ENCODE measurements at places on chromosomes 6 and 20.

GRCh38 chr20:50017160-50017559, 34.4 kb downstream of the SNAI1 start:
- DNase-seq: no peak

DNA sequence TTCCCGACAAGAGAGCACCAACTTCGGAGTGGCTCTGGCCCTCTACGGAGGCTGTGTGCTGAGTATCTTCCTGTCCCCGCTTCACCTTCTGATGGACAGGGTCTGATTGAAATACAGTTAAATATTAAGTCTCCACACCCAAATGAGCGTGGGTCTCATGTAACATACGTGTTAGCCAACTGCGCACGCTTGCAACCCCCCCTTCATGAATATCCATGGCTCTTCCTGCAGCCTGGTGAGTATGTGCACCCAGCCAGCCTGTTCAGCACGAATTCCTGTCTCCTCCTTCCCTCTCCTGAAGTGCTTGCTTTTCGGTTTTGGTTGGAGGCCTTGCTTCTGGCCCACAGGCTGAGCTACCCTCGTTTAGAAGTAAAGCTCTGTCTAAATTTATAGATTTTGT, 102.9 kb upstream of the FRMD1 start:
- DNase-seq: no peak

DNA sequence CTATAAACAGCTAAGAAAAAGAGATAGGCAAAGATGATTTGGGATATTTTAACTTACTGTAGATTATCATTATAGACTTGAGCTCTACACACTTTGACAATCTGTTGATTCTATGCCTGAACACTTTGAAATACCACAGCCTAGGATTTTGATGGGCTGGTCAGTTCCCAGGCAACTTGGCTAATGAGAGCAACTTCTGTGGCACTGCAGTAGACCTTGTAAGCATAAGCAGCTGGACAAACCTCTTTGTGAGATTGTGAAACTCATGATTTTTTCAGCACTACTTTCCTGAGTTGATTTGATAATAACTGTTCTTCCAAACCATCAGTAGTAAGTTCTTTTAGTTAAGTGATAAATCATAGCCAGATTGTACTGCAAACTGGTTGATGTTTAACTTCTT, 27.1 kb upstream of the ELOVL5 start:
- no peak for DNase-seq

DNA sequence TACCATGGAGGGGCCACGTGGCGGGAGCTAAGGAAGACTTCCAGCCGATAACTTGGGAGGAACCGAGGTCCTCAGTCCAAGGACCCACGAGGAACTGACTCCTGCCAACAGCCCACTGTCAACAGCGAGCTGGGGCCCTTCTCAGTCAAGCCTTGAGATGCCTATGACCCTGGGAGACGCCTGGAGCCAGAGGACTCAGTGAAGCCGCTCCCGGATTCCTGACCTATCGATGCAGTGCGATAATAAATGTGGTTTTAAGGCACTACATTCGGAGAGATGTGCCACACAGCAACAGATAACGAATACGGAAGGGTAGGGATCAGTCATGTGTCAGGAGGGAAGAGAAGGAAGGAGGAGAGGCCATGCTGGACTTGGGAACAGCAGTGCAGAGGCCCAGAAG, 208.5 kb downstream of the NFATC2 start:
- no peak for DNase-seq

- DNase-seq: no peak
Observed at GRCh38 chr20:64116016-64116415, 8.7 kb upstream of the NPBWR2 start.

- DNase-seq: no peak
Observed at GRCh38 chr6:4568138-4568537, 208.1 kb upstream of the CDYL start.

- DNase-seq: no peak
Observed at GRCh38 chr6:75334266-75335040, 49.9 kb upstream of the TMEM30A start.

DNA sequence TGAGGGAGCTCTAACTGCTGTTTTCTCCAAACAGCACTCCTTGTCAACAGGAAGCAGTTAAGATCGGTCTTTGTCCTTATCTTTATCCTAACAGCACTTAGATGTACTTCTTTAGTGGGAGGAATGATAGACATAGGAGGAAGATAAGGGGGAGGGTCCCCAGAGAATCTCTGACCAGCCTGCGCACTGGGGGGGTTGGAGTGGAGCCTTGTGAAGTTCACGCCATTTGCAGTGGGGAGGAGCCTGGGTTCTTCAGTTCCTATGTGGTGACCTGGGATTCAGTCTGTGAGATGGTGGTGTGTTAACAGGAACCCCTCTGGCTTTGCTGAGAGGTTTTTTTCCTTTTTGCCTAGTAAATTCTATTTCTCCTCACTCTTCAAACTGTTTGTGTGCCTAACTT, 18.1 kb upstream of the ASCC3 start:
- no peak for DNase-seq

- DNase-seq: no peak
Observed at GRCh38 chr6:30726506-30727413, 6.6 kb downstream of the TUBB start.

DNA sequence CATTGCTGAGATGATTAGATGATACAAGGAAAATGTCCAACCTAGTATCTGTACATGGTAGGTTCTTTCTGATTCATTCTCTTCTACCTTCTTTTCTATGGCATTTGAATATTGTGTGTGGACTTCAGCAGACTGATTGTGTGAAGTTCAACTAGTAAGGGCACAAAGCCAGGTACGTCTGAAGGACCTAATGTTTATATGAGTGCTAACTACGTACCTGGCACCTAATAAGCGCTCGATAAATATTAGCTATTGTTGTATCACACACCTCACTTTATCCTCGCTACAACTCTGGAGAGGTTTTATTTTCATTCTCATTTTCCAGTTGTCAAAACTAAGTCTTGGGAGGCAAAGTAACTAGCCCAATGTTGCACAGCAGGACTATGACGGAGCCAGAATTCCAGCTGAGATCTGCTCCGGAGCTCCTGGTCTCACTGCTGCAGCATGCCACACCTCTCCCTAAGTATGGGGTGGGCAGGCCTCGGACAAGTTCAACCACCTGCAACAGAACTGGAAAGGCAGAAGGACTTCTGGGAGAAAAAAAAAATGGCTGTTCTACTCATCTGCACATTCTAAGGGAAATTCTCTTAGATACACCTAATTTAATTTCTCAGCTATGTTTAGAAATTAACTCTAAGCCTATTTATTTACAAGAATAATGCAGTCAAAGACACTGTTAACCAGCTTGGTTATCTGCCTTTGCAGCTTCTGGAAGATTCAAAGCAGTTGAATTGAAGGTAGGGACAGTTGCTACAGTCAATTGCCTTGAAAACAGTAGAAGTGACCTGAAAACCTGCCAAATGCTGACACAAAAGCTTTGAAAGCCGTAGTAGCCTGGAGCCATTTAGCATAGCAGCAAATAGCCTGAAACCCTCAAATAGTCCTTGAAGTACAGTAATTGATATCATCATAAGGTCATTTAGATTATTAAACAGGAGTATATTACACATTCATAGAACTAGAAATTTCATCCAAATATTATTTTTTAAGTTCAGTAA, 165.0 kb downstream of the PDE7B start:
- no peak for DNase-seq

DNA sequence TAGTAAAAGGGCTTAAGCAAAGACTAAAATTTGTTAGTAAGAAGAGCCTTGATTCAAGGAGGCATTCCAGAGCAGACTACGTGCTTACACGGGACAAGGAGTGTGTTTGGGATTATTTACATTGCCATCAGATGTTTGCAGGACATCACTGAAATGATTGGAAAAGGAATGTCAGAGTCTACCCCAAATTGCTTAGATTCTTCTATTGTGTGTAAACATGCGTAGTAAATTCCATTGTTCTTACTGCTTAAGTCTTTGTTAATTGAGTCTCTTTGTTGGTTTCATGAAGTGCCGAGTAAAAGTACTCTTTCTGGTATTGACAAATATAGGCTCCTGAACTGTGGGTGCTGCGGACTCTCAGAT, 60.5 kb downstream of the CD83 start:
- DNase-seq: no peak

DNA sequence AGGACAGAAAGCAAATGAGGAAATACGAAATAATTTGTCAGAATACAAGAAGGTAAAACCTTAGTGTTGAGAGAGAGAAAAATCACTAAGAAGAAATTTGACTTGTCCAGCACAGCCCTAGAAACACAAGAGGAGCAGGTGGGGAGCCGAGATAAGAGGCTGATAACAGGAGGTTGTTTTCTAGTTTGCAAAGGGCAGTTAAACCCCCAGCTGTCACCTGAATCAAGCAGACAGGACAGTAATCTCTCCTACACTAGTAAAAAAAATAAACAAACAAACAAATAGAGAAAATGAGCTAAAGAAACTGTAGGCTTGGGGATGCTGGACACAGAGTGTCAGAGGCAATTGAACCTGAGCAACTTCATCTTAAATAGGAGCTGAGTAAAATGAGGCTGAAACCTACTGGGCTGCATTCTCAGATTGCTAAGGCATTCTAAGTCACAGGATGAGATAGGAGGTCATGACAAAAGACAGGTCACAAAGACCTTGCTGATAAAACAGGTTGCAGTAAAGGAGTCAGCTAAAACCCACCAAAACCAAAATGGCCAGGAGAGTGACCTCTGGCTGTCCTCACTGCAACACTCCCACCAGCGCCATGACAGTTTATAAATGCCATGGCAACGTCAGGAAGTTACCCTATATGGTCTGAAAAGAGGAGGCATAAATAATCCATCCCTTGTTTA, 40.4 kb downstream of the FAM184A start:
- no peak for DNase-seq

DNA sequence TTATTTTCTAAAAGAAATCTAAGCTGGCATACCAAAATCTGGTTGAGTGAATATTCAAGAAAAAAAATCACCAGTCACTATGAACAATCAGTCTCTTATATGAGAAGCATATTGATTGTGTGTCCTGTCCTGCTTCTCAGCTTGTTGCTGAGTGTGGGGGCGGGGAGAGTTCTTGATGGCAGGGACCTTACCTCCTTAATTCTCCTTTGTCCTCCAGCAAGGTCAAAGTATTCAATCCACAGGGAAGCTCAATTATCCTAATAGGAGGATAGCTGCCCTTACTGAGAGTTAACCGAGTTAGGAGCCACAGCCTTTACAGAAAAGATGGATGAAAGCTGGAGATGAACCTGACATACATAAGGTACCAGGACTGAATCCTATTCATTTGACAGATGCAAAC, 154.0 kb downstream of the LY86 start:
- no peak for DNase-seq

DNA sequence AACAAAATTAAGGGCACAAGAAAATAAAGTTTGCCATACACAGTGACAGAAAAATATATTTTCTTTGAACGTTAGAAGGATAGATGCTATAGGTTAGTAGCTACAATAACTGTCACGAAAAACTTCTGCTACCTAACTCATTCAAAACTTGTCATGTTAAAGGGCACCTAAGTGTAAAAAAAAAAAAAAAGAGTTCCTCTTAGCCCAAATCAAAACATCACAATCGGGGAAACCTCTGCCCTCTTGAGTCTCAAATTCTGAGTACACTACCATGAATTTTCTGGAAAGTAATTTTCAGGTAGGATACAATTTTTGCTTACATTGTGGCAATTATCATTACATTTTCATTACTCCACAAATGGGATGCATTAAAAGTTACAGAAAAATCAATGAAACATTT, 5.7 kb downstream of the ATXN1 start:
- no peak for DNase-seq

DNA sequence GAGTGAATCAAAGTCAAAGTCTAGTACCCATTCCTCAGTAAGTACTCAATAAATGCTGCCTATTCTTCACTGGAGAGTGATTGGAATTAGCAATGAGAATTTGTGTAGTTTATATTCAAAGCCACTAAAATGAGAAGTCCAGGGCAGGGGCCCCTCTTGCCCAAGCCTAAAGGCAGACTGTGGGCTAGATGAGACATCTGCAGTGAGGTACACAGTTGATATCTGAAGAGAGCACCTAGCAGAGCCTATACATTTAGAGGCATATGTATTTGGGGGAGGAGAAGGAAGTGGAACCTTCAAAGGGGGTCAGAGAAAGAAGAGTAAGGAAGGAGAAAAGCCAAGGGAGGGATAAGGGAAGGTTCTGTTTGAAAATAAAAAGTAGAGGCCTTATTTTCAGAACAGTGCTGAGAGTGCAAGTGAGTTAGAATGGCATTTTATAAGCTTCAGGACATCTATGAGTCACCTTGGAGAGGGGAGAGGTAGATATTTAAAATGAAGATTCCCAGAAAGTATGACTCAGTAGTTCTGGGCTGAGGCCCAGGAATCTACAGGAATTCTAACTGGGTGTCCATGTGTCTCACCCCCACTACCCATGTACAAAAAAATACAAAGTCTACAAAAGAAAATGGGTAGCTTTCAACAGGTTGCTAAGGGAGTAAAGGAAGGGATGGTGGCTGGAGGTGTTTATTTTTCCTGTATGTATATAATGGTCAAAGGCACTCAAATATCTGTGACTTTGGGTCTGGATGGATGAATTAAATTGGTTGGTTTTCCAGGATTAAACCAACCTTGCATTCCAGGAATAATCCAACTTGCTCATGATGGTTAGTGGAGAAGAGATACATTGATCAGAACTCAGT, 135.1 kb downstream of the ZFP64 start:
- no peak for DNase-seq

GRCh38 chr20:53129563-53129962, 157.4 kb downstream of the TSHZ2 start:
- DNase-seq: no peak

DNA sequence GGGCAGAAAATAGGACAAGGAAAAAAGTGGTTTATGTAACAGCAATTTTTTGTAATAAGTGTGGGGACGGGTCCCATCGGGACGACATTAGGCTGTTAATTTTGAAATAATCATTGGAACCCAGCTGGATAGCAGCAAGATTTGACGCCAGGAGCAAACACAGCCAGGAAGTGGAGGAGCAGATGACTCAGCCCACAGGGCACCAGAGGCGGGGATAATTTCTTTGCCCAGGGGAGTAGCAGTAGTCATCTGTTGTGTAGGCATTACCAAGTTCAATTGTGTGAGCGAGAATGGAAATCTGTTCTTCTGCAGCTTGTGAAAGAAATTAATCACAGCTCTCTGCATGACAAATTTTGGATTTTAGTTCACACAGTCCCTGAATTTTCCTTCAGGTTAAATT, 22.6 kb upstream of the RIN2 start:
- no peak for DNase-seq

DNA sequence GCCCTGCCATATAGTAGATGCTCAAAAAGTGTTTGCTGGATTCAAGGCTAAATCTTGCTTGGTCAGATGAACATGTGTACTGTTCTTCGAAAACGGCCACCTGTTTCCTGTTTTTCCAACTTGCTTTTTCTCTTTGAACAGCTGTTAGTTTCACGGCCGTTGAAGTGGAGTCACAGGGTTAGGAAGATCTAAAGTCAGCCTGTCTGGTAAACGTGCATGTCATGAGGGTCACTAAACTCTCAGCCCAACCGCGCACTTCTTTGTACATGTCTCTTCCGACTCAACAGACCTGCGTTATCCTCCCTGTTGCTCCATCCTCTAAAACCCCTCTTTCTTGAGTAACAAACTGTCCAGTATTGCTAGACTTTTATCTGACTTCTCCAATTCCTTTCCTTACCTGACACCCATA, 93.2 kb upstream of the MAN1A1 start:
- no peak for DNase-seq
